NCI-H774 (cell line): ENCODE measurements at places on chromosomes 16 and 17.

- DNase-seq = no peak
Measured at GRCh38 chr16:15830832-15831451, 25.9 kb downstream of the MYH11 start.

- DNase-seq = no peak
Measured at GRCh38 chr17:36673068-36673467, 71.7 kb downstream of the MRM1 start.

GRCh38 chr16:28915181-28915580, 9.9 kb downstream of the RABEP2 start:
- DNase-seq = no peak

DNA sequence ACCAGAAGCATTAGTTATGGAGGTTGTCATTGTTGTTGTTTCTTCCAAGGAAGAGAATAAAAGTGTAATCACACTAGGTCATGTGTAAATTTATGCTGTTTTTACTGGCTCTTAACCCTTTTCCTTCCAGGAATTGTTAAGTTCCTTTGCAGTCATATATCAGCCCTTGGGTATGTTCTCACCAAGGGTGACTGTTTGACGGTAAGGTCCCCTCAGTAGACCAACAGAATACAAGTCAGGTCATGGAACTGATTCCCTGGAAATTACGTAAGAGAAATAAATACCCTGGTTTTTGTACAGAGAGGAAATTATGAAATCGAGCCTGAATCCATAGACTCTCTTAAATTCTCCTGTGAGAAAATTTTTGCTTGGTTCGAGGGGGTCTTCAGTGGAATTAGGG, 11.2 kb upstream of the KCNJ2 start:
- no peak for DNase-seq

- DNase-seq = no peak
Measured at GRCh38 chr16:84876873-84877606, 57.3 kb downstream of the CRISPLD2 start.

DNA sequence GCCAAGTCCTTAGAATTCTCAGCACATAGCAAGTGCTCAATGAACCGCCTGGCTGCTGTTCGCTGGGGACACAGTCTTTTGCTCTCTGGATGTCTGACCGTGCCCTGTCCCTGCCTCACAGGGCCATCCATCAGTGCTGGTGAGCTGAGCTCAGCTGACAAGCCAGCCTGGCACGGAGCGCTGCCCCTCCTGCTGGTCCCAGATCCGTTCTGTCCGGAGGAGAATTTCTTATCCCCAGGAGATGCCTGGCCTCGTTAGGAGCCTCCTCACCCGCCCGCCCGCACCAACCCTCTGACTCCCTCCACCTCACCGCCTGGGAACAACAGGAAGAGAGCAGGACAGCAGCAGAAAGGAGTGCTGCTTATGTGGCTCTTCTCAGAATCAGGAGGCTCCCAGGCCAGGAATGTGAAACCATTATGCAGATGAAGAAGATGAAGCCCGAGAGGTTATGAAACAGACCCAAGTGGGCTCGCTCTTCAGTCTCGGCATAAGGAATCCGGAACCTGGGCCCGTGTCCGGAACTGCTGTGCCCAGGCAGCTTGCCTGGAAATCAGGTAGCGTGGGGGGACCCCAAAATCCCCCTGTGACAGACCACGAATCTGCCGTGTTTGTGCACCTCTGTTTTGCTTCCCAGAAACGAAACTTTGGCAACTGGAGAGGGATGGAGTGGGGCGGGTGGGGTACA, 28.8 kb upstream of the RMI2 start:
- DNase-seq = no peak
